ENCODE measurements at places on chromosomes 5 and 9.

DNA sequence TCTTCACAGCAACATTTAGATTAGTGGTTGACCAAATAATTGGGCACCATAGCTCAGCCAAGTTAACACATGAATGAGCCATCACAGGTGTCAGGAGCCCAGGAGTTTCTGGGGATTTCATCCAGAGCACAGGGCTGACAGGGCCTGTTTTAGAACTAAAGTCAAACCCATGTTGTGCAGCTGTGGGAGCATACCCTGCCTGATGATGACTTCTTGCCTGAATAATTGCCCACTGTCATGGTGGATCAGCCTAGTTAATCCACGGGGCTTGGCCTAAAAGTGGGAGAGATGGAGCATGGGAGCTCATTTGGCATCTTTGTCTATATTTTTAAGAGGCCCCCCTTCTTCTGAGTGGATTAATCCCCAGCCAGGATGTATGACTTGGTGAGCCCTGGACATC lies 105.6 kb upstream of the GDNF start:
- no peak for DNase-seq

- no peak for DNase-seq
Measured at GRCh38 chr5:124867137-124867704, 120.8 kb upstream of the ZNF608 start.

GRCh38 chr9:68545033-68545705 lies 4.5 kb upstream of the TMEM252 start:
- no peak for DNase-seq

GRCh38 chr5:9927521-9927997 lies 297.4 kb upstream of the TAS2R1 start:
- DNase-seq = no peak

All from activated naive CD4-positive, alpha-beta T cell (primary cell).